ENCODE measurements at places on chromosomes 5 and 9. TPM values are rescaled to one million over a fixed set of nuclear protein-coding genes. Genes with fewer than 3 reads are reported as not detected.

PRSS3 gene
- 14.8 TPM for total RNA-seq

ANKRD31 gene
- under 0.01 TPM for total RNA-seq

FBXO4 gene
- 7.9 TPM for total RNA-seq

HACD4 gene
- 2.0 TPM for total RNA-seq

FKTN gene
- 28.3 TPM for total RNA-seq

PCDHB5 gene
- 2.2 TPM for total RNA-seq

C8G gene
- 0.72 TPM for total RNA-seq

TPPP gene
- 0.43 TPM for total RNA-seq

SVEP1 gene
- total RNA-seq: 71.7 TPM

POC5 gene
- total RNA-seq: 7.0 TPM

BNC2 gene
- total RNA-seq: 14.5 TPM

CENPK gene
- 4.7 TPM for total RNA-seq

HMMR gene
- total RNA-seq: 12.8 TPM

All from smooth muscle cell of the pulmonary artery (primary cell).